ENCODE measurements at places on chromosomes 4 and X.
A peak's percentile ranks its signal among the peaks of the same experiment; 100 is the strongest.

DNA sequence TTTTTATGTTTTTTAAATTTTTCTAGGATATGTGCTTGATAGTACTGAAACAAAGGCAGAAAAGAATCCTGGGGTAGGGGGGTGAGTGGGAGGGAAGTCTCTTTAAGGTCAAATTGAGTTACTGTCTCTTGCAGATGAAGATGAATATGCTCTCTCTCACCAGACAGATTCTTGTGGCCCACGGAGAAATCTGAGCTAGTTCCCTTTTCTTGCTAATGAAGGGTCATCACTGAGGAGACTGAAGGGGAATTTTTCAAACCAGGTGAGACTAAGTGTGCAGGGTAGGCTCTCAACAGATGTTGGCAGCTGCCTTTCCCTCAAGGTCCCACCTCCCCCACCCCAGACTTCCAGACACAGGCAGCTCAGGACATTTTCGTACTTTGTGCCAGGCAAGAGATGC lies 21.5 kb downstream of the FAM9C start:
- DNase-seq: no peak

DNA sequence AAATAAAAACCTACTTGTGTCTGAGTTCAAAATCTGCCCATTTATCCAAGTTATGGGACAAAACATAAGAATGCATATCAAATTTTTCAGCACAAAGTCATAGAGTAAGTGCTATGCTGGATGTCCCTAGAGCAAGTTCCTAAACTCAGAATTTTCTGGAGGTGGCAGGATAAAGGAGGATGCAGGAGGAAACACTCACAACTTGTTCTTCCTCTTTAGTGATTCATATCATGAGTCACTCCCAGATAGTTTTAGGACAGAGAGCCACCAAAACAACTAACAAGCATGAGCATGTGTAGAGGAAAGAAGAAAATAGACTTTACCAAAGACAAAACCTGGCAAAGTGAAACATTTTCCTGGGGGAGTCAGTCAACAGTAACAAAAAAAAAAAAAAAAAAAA lies 302.7 kb downstream of the KCTD8 start:
- DNase-seq: no peak

DNA sequence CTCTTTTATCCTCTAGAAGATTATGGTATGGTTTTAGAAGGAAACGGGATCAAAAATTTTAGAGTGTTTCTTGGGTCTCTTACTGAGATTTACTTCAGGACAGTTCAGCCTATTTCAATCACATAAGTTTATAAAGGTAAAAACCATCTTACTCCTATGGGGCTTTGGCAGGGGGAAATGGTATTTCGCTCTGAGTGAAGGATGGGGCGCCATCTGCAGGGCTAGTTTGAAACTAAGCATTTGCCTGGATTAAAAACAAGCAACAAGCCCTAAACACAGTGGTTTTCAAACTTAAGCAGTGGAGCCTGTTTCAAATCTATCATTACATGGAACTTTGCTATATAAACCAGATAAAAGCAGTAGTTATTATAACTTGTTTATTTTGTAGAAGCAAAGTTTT lies 361.5 kb upstream of the FMR1 start:
- no peak for DNase-seq

DNA sequence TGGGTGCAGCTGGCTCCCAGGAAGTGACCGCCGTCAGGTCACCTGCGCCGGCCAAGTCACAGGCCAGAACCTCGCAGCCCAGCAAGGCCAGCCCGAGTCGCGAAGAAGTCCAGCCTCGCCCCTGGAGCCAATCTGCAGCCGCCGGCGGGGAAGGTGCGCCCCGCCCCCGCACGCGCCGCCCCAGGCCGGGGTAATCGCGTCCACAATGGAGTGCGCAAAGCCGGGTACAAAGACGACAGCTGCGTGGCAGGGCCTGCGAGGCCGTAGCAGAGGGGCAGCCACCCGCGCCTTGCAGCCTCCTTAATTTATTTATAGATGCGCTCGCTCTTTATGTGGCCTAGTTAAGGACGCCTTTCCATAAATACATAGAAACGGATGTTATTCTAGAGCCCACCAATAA lies 139.4 kb upstream of the CPEB2 start:
- no peak for DNase-seq

DNA sequence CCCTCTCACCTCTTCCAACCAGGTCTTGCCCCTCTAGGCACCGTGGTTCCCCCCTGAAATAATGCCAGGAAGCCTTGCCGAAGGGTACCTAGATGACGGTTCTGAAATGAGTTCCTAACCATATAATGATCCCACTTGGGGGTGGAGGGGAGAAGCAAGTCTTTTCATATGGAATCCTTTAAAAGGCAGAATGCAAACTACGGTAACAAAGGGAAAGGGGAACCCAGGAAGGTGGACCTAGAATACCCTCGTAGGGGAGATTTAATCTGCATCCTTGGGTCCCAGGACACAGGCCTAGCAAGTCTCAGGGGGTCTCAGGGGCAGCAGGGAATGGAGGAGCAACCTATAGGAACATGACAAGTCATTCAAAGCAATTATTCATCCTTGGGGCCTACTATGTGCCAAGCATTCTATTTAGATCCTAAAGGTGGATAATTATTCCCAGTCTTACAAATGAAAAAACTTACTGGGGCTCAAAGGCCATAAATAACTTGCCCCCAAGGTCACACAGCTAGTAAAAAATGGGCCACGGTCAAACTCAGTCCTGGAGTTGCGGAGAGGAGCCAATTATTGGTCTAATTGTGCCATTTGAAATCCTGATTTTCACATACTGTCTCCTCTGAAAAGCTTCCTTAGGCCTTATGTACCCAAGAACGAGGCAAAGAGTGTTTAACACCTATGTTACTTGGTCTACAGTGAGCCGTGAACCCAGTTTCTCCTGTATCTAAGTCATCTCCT lies 8.8 kb downstream of the BCOR start:
- no peak for DNase-seq

- no peak for DNase-seq
These were observed 168.1 kb downstream of the BMPR1B start for GRCh38 chr4:94925764-94926347.

- peak; percentile 42 for DNase-seq
These were observed 75.3 kb downstream of the ENPP6 start for GRCh38 chr4:184142121-184143000.

GRCh38 chrX:4243759-4244158 lies 530.3 kb upstream of the PRKX start:
- peak; percentile 2 for DNase-seq

GRCh38 chr4:179248821-179249220 lies 1806.6 kb upstream of the AGA start:
- DNase-seq: no peak

DNA sequence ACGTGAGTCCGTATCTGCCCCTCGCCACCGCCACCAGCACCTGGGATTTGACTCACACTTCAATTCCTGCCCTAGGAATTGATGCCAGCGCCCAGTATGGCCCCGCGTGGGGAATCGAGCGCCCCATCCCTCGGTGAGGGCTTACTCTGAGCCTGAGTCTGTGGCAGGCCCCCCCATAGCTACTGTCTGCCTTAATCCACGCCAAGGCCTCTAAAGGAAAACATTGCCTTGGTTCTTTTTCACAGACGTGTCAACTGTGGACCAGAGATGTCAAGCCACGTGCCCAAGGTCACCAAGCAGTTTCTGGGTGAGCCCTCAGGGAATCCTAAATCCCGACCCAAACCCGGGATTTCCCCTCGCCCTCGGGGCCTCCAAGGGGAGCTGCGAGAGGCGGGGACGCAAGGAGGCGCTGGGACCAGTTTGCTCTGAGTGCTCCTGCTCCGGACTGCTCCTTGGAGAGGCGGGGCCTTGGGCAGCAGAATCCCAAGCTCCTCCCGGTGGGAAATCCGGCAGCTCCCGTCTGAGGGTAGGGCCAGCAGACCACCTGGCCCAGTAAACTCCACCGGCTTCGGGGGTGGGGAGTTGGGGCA lies 12.9 kb downstream of the MSX1 start:
- DNase-seq: no peak

- DNase-seq: no peak
These were observed 1057.9 kb upstream of the DIAPH2 start for GRCh38 chrX:95626748-95627147.

DNA sequence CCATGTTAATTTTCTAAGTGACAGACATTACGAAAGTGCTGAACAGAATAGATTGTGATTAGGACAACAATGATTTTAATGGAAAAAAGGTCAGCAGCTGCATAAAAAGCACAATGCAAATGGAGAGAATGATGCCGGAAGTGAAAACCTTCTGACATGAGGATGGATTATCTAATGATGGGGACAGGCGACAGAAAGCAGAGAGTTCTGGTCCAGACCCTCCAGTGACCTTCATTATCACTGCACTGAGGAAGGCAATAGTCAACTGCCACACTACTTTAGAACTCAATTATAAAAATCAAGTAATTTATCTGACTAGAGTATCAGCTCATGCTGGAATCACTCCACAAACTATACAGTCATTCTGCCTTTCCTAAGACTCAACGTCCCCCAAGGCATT lies 746.1 kb upstream of the EPHA5 start:
- no peak for DNase-seq

- no peak for DNase-seq
These were observed 83.1 kb downstream of the FAM53A start for GRCh38 chr4:1600811-1601532.

DNA sequence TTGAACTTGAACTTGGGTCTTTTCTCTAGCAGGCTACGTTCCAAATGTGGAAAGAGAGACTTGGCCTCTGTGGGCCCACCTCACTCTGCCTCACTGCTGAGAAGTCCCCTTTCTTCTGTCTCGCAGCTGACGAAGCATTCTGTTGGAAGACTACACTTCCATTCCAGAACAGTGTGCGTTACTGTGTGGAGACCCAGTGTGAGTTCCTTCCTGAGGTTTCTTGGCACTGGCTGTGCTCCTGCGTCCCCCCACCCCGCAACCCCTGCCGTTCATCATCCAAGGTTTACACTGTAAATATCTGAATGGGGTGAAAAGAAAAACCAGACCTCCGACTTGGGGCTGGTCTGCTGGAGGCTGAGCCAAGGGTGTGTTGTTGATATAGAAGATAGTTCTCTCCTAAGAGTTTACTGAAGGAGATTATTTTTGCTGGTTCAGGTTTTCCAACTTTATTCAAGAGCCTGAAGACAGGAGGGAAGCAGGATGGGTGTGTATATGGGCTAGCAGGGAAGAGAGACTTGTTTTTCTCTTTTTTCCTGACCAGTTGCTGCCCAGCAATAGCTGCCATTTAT lies 34.7 kb downstream of the NHSL2 start:
- no peak for DNase-seq
